ENCODE measurements at places on chromosomes 13 and 19. TPM values are rescaled to one million over a fixed set of nuclear protein-coding genes. Genes with fewer than 3 reads are reported as not detected.

The ZNF578 gene
- 5.2 TPM for total RNA-seq

The TMIGD2 gene
- not detected for total RNA-seq

The IL27RA gene
- total RNA-seq: 1.6 TPM

The CATSPERD gene
- total RNA-seq: not detected

Data from bronchial smooth muscle cell (primary cell).